ENCODE measurements at places on chromosomes 11 and 22.

DNA sequence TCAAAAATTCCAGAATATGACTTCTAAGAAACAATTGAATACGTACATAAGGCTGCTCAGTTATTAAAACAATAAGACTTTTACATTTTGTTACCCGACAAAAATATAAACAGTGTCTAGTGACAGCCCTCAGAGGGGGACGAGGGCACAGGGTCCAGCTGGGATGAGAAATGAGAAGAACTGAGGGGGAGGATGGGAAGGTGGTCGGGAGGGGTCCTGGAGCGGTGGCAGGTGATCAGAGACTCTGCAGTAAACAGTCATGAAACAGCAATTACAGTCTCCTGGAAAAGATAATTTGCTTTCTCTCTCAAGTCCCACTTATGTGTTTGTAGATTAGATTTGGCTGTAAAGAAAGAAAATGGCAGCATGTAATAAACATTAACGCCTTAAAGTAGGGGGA is 56.0 kb downstream of the PACSIN2 start:
- DNase-seq, result no peak

GRCh38 chr22:30675436-30675835 is 7.8 kb upstream of the DUSP18 start:
- no peak for DNase-seq

DNA sequence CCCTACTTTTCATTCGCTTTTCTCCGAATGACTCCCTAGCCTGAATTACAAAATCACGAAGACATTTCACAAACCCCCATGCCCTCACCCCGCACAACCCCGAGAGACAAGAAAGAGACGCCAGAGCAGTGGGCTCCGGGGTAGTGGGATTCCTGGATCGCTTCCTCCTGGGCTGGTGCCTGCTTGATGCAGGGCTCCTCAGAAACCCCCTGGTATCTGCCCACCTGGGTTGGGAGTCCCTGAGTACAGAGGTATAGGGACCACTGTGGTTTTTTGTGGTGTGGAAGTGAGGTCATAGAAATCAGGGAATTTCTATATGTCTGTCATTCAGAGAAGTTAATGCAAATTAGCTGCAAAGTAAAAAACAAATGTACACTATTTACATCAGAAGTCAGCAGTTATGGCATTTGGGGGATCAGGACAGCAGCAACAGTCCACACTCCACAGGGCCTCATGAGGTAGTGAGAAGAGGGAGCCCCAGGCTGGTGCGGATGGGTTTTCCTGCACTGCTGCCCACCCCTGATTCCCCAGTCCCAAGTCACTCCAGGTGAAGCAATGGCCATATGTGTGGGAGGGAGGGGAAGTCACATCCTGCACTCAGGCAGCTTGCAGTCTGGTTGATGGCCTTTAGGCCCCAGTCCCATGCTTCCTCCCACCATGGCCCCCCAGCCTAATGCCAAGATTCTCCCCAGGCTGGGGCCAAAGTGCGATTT is 39.6 kb downstream of the BUD13 start:
- no peak for DNase-seq

DNA sequence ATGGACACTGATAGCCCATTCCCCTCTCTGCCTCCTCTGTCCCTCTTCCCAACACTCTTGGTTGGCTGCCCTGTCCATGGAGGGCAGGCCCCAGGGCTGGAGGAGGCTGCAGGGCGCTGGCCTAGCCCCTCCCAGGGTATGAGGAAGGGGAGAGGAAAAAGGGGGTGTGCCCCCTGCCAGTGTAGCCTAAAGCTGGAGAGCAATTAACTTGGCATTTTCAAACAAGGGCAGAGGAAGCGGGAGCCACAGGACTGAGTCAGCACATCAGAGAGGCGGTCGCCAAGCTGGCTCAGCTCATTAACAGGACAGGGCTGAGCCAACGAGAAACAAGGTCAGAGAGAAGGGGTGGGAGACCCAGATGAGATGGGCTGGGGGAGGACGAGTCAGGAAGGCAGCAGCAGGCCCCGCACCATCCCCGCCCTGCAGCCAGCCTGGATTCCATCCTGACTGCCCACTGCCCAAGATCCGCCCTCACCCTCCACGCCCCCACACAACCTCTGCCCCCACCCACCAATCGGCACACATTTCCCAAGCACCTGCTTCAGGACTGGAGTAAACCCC is 76.3 kb downstream of the BUD13 start:
- DNase-seq, result no peak

DNA sequence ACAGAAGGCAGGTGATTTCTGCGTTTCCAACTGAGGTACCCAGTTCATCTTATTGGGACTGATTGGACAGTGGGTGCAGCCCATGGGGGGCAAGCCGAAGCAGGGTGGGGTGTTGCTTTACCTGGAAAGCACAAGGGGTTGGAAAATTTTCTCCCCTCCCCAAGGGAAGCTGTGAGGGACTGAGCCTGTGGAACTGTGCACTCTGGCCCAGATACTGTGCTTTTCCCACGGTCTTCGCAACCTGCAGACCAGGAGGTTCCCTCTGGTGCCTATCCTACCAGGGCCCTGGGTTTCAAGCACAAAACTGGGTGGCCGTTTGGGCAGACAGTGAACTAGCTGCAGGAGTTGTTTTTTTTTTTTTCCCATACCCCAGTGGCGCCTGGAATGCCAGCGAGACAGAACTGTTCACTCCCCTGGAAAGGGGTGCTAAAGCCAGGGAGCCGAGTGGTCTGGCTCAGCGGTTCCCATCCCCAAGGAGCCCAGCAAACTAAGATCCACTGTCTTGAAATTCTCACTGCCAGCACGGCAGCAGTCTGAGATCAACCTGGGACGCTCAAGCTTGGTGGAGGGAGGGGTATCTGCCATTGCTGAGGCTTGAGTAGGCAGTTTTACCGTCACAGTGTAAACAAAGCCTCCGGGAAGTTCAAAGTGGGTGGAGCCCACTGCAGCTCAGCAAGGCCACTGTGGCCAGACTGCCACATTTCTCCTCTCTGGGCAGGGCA is 97.2 kb downstream of the JRKL start:
- peak; percentile 36 for DNase-seq

DNA sequence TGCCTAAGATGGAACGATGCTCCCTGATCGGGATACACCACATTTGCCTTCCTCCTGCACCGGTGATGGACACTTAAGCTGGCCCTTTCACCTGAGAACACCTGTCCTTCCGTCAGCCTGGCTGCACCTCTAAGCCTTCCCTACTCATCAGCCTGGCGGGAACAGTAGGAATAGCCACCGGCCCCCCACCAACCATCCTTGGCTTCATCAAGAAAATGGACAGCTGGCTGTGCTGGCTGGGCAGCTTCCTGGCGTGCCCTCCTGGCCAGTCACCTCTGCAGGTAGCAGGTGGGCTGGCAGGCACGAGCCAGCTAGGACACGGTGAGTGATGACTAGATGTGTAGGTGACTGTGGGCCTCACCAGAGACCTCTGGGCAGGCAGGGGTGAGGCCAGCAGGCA is 142.8 kb downstream of the CTTN start:
- no peak for DNase-seq

DNA sequence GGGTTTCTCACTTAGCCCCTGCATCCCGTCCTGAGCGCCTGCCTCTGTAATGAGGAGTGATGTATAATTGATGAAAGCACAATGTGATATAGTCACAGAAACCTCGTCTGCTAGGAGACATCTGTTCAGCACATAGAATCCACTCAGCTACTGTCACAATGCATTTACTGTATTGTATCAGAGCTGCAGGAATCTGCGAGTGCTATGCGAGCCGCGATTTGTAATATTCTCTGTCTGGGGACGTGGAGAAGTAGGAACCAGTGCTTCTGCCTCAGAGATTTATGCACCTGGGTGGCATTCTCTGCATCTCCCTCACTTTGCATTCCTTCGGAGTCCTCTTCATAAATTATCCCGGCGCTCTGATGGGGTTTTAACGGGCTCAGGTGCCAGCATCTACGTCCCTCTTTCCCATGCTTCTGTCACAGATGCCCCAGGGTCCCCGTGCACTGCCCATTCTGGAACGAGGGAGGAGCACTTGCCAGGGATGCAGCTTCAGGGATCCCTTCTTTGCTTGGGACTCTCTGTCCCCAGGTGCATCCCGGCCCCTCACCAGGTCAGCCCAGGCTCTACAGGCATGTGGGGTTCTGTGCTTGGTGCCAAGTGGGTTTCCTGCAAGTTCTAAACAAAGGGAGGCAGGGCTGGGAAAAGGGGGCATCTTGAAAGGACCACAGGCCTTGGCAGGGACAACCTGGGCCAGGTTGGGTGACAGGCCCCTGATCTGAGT is 205.5 kb downstream of the DSCAML1 start:
- DNase-seq, result no peak

DNA sequence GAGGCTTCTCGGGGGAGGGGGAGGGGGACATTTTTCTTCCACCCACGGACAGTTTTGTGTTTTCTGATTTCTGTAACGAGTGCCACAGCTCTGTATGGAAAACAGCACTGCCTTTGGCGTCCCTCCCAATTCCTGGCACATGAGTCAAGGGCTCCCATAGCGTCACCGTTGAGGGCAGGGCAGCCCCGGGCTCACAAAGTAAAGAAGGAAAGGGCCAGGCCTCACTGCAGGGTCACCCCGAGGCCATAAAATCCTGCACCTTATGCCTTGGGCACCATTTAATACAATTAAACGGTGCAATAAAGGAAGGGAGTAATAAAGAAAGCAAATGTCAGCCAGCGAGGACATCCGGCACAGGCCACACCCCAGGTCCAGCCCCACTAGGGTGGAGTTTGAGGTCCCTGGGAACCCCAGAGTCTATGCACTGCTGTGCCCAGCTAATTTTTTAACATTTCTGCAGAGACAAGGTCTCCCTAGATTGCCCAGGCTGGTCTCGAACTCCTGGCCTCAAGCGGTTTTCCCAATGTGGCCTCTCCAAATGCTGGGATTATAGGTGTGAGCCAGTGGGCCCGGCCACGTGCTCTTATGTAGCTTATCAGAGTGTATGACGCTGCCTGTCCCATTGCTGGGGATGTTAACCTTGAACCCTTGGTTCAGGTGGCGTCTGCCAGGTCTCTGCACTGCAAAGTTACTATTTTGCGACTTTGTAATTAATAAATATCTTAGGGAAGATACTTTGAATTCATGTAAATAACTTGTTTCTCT is 13.6 kb upstream of the MUC2 start:
- DNase-seq, result peak; percentile 75

GRCh38 chr11:117523680-117524079 is 196.0 kb downstream of the CEP164 start:
- no peak for DNase-seq

- no peak for DNase-seq
Measured at GRCh38 chr11:118230088-118230487, 5.3 kb upstream of the JAML start.

DNA sequence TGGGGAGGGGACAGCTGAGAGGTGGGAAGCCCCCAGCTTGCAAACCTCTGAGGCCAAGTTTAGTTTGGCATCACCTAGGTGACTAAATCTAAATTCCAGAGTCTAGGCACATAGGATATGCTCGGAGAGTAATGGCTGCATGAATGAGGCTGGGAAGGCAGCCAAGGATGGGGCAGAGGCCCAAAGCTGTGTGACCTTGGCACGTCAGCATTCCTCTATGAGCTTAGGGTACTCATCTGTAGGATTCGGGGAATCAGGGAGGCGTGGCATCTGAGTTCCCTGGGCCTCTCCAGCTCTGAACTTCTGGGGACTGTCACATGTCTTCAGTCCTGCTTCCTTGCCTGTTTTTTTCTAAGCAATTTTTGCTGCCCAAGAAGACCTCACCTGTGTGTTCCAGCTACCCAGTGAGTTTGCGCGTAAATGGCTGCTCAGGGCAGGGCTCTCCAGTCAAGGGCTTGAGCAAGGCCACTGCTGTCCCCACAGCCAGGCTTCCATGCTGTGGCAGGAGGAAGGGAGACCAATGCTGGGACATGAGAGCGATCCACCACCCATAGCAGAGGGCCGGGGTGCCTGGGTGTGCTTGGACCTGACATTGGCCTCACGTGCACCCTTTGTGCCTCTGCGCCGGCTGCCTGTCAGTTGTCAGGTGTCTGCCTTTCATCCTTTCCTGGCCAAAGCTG is 13.9 kb downstream of the DAGLA start:
- no peak for DNase-seq

GRCh38 chr22:39431821-39432251 is 25.0 kb upstream of the MGAT3 start:
- DNase-seq, result no peak

- DNase-seq, result no peak
Measured at GRCh38 chr22:20587206-20587958, 80.0 kb downstream of the MED15 start.

DNA sequence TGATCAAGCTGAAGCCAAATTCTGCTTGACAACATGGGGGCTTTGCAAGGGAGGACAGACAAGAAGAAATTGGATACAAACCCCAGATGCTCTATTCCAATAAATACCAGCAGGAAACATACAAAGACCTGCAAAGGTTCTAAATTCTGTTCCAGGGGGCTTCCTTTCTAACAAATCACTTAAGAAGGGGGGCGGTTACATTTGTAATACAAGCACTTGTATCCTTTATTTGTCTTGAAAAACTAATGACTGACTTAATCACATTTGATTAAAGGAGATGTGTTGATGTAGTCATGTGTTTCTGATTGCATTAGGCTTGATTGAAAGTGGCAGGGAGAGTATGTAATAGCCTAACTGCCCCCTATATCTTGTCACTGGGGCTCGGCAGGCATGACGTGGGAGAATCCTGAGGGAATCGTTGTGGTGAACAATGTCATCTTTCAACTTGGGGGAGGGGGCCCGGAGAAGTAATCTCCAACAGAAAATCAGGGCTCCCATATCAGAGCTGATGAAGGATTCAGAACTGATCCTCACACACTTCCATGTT is 361.7 kb downstream of the INSC start:
- no peak for DNase-seq

- no peak for DNase-seq
Measured at GRCh38 chr11:86717817-86718501, 45.5 kb upstream of the ME3 start.
